ENCODE measurements at places on chromosomes 1 and 21.

DNA sequence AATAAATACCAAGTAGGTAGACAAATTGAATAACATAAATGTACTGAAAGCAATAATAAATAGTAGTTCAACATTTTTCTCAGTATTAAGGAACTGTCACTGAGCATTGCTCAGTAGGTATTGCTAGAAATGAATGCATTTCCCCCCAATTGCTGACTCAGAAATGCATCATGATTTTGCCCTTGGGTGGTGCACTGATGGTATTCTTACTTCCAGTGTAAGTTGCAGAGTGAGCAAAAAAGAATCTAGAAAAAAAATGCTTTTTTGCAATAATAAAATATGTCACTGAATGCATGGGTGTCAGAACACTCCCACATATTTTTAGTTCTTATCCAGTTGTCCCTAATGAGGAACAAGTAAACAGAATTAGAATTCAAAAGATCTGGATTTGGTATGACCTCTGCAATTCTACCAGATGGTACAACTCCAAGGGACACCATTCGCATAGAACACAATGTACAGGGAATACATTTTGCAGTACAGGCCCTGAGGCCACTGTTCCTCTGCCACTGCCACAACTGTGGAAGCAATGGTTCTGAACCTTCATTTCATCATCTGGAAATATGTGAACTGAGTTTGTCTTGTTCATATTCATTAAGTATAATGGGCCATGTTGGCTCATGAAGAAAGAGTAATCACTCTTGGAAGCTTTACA is 78.0 kb downstream of the ATP6V1G3 start:
- DNase-seq, result no peak

GRCh38 chr1:40838045-40838979 is 23.9 kb downstream of the CITED4 start:
- DNase-seq, result no peak

- DNase-seq, result peak; percentile 18
Observed at GRCh38 chr1:52368383-52369172, 2.6 kb upstream of the CC2D1B start.

DNA sequence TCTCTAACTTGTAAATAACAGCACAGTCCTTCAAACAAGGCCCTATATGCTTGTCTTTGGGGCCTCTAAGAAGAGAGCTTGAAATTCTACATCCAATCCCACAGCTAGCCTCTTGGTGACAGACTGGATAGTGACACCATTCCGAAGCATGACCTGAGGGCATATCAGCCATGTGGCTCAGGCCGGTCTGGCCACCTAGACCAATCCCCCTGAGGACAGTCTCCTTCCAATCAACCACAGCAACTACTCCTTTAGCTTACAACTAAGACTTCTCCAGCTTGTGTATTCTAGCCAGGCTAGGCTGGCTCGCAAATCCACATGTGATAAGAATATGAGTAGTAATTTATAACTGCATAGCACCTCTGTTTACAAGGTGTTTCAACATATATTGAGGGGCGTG is 14.0 kb downstream of the BCAR3 start:
- DNase-seq, result no peak

- no peak for DNase-seq
Observed at GRCh38 chr1:112465122-112465521, 43.6 kb upstream of the WNT2B start.

- DNase-seq, result no peak
Observed at GRCh38 chr1:202274611-202275010, 67.1 kb downstream of the UBE2T start.

- DNase-seq, result no peak
Observed at GRCh38 chr1:200471739-200472138, 61.9 kb upstream of the ZNF281 start.

DNA sequence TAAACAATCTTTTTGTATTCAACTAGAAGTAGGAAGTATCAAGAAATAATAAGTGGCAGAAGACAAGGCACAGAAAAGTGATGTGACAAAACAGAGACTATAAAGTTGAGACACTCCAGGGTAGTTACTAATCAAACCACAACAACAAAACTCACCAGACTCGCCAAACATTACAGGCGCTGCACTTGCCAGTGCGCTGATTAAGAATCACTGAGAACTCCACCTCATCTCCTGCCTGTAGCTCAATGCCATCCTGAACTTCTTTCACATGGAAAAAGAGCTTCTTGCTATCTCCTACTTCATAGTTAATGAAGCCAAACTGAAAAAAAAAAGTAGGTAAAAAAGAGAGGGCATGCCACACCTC is 2.8 kb upstream of the NRAS start:
- DNase-seq, result no peak

GRCh38 chr1:36387141-36387949 is 1.6 kb upstream of the STK40 start:
- no peak for DNase-seq

DNA sequence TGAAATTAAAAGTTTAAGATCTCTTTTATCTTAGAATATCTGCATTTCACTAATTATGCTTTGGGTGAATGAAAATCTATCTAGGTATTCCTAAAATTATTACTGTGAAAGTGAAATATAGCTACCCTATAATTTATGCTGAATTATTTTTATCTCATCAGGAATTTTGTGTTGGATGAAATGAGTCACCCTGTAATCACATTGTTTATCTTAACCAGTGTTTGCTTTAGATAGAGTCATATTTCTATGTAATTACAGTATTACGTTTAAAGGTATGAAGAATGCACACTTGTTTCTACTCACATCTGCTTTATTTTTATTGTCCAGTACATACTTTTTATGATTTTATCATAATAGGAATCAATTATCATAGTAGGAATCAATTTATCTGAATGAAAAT is 249.2 kb downstream of the NCAM2 start:
- no peak for DNase-seq

- DNase-seq, result peak; percentile 57
Observed at GRCh38 chr1:154170547-154171222, 15.8 kb upstream of the NUP210L start.

GRCh38 chr1:22296701-22297591 is 154.0 kb upstream of the WNT4 start:
- no peak for DNase-seq

DNA sequence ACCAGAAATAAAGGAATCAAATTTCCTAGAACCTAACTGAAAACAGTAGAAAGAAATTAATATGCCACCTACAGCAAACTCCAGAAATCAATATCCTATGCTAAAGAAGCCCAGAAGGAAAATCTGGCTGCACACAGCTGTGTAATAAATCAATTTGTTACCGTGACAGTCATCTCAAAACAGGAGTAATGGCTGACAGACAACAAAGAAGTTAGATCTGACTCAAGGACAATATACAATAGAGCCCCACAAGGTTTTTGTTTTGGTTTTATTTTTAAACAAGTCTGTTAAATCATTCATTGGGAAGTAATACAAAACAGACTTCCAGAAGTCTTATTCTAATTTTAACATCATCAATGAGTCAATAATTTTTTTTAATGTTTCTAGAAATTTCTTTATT is 168.4 kb downstream of the RERE start:
- no peak for DNase-seq

DNA sequence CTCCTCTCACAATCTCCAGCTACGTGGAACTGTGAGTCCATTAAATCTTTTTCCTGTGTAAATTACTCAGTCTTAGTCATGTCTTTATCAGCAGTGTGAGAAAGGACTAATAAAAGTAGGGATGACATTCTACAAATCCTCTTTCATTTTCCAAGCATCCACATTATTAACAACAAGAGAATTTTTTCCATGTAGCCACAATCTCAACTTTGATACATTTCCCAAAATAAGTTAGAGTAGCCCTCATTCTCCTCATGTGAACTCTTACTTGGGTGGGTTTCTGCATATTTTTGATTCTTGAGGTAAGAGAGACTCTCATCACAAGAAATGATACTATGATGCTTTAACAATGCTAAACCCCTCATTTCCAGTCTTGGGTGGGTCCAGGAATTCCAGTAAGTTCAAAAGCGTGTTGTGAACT is 52.8 kb downstream of the TNFSF18 start:
- no peak for DNase-seq

DNA sequence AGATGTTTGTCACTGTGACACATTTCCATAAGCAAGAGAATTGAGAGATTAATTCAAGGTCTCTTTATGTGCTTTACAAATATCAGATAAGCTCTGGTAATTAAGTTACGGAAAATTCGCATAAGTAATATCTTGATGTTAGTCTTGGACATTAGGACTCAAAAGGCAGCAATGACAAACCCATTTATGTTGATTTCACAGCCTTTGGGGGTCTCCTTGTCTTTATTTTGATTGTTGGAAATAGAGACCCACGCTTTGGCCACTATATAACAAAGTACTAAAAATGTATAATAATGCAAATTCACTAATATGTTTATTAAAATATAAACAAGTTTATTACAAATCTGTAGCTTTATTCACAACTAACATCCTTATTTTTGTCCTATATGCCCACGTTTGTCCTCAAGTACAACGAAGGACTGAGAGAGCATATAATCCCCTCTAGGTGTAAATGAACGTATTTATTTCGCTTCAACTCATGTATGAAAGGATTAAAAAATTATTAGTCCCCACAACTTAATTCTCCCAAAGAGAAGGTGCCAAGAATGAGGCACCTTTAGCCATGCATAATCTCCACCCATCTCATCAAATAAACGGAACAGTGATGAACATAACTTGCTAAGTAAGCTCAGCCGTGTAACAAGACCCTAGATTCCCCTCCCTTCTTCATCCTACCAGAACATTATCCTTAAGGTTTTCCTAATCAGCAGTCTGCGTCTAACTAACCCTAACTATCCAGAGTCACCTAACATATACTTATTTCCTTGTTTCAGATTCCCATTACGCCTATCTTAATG is 1.6 kb upstream of the LAMC1 start:
- no peak for DNase-seq

DNA sequence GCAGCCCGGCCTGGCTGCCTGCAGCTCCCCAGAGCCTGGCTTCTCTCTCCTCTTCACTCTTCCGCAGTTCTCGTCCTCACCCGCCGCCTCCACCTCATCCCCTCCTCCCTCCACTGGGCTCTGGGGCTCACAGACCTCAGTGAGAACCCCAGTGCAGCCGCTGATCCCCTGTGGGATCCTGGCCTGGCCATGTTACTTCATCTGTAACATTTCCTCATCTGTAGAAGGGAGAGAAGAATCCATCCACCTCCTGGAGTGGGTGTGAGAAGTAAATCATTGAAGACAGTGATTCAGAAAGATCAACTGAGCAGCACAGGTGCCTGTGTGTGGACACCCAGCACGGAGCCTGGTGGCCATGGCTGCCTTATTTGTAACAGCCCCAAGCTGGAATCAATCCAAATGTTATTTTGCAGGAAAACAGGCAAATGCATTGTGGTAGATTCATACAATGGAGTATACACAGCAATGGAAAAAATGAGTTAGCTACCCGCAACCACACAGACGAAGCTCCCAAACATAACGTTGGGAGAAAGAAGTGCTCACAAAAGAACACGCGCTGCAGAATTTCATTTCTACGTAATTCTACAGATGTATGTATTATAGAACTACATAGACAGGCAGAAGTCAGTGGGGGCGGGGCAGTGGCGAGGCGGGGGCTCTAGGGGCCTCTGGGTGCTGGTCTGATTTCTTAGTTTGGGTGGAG is 8.7 kb downstream of the LAPTM5 start:
- DNase-seq, result no peak

DNA sequence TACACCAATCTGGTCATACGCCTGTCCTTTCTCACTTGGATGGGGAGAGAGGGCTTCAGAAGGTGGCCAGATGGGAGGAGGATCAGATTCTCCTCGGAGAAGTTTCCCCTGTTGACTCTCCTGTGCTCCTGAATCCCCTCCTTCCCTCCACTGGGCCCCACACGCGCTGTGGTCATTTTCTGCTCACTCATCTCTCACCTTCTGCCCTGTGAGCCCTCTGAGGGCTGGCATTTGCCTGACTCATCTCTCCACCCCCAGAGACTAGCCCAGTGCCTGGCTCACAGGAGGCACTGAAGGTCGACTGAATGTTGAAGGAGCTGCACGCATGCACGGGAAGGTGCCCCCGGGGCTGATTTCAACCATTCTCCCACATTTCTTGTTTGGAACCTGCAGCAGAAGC is 14.2 kb downstream of the ABCA4 start:
- no peak for DNase-seq

- no peak for DNase-seq
Observed at GRCh38 chr1:247322849-247323586, 8.6 kb downstream of the ZNF496 start.

- DNase-seq, result no peak
Observed at GRCh38 chr1:56516539-56517252, 62.7 kb downstream of the PLPP3 start.

- no peak for DNase-seq
Observed at GRCh38 chr21:36466061-36466511, 13.8 kb downstream of the CLDN14 start.

DNA sequence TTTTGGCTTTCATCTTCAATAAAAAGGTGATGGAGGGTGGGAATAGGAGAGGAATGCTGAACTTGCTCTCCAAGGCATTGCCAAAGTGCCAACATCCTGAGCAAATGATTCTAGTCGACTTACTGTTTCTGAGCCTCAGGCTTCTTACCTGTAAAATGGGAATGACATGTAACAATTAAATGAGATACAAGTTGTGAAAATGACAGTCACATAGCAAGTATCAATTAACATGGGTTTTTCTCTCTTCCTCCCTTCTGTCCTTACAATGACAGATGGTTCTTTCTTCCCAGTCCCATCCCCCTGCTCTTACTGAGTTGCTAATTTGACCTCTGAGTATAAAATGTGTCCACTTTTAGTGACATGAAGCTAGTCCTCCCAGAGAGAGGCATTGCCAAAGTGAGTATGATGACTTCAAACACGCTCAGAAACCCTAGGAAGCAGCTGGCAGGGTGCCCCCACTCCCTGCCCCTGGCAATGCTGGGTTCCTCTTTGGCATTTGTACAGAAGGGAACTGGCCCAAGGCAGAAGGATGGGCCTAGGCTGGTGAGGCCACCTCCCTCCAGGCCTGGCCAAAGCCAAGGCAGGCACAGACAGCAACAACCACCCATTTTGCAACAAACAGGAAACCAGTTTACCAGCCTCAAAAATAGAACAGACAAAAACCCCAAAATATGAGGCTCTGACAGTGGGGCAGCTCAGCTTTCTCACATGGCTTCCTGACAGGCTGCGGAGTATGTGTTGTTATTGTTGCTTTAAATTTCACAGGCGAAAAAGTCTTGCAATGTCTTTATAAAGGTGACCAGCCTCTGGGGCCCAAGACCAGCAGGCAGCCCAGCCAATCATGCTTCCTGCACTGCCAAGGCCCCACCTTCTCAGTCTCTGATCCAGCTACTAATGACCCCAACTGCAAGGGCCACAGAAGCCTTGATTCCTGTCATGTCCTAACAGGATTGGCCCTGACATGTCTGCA is 115.9 kb downstream of the HIVEP3 start:
- no peak for DNase-seq

- no peak for DNase-seq
Observed at GRCh38 chr1:11156441-11156840, 32.7 kb upstream of the ANGPTL7 start.

- no peak for DNase-seq
Observed at GRCh38 chr21:37496972-37497371, 130.4 kb downstream of the DYRK1A start.

GRCh38 chr21:38208118-38208517 is 48.7 kb upstream of the KCNJ15 start:
- DNase-seq, result no peak

- DNase-seq, result no peak
Observed at GRCh38 chr1:228416217-228416933, at the start of gene TRIM17. Gene TRIM17, minus strand, starts transcription at chr1:228416861. Its CDS starts 1,789 bp downstream, at chr1:228415072.

- DNase-seq, result no peak
Observed at GRCh38 chr1:225422031-225422605, 5.7 kb downstream of the LBR start.

GRCh38 chr1:114558544-114558943 is 22.9 kb downstream of the BCAS2 start:
- DNase-seq, result no peak

GRCh38 chr1:44260792-44261170 is 47.5 kb downstream of the DMAP1 start:
- no peak for DNase-seq

- no peak for DNase-seq
Observed at GRCh38 chr1:187987236-187987776, 1158.6 kb downstream of the PLA2G4A start.

All from stimulated activated CD8-positive, alpha-beta memory T cell treated with anti-CD3 and anti-CD28 coated beads, Interleukin-15, amount 100 ng/mL, for 4 hours (primary cell).